ENCODE measurements at places on chromosomes 7 and 10. TPM values are rescaled to one million over a fixed set of nuclear protein-coding genes. Genes with fewer than 3 reads are reported as not detected.

- no peak overlapping the region for H3K27ac ChIP-seq
- no peaks in the 10 kb centered on the region for H3K27me3 ChIP-seq
- no peaks in the 10 kb centered on the region for H3K4me1 ChIP-seq
- no peaks in the 10 kb centered on the region for H3K36me3 ChIP-seq
- no peak for DNase-seq
- H3K4me3 ChIP-seq, result no peak overlapping the region
Observed at GRCh38 chr7:150860291-150860977, 8.1 kb downstream of the AOC1 start.

- no peak overlapping the region for H3K4me3 ChIP-seq
- no peaks in the 10 kb centered on the region for H3K27me3 ChIP-seq
- DNase-seq, result no peak
Observed at GRCh38 chr10:17669185-17669872, 25.4 kb downstream of the STAM start.

GRCh38 chr7:135194494-135195095 lies 16.7 kb downstream of the WDR91 start:
- H3K27me3 ChIP-seq, result no peaks in the 10 kb centered on the region
- H3K27ac ChIP-seq, result no peak overlapping the region
- DNase-seq, result no peak
- H3K36me3 ChIP-seq, result no peaks in the 10 kb centered on the region
- H3K4me1 ChIP-seq, result no peaks in the 10 kb centered on the region
- H3K4me3 ChIP-seq, result no peak overlapping the region

- H3K4me3 ChIP-seq, result no peak overlapping the region
- no peaks in the 10 kb centered on the region for H3K27me3 ChIP-seq
- no peak for DNase-seq
- no peaks in the 10 kb centered on the region for H3K36me3 ChIP-seq
- H3K4me1 ChIP-seq, result no peaks in the 10 kb centered on the region
Observed at GRCh38 chr7:142611566-142612236, 137.6 kb upstream of the PRSS1 start.

GRCh38 chr10:78464118-78464855 lies 430.6 kb downstream of the RPS24 start:
- no peaks in the 10 kb centered on the region for H3K27me3 ChIP-seq
- H3K4me3 ChIP-seq, result no peak overlapping the region
- H3K36me3 ChIP-seq, result no peaks in the 10 kb centered on the region
- H3K27ac ChIP-seq, result no peak overlapping the region
- DNase-seq, result peak; percentile 70
- H3K4me1 ChIP-seq, result no peaks in the 10 kb centered on the region

DNA sequence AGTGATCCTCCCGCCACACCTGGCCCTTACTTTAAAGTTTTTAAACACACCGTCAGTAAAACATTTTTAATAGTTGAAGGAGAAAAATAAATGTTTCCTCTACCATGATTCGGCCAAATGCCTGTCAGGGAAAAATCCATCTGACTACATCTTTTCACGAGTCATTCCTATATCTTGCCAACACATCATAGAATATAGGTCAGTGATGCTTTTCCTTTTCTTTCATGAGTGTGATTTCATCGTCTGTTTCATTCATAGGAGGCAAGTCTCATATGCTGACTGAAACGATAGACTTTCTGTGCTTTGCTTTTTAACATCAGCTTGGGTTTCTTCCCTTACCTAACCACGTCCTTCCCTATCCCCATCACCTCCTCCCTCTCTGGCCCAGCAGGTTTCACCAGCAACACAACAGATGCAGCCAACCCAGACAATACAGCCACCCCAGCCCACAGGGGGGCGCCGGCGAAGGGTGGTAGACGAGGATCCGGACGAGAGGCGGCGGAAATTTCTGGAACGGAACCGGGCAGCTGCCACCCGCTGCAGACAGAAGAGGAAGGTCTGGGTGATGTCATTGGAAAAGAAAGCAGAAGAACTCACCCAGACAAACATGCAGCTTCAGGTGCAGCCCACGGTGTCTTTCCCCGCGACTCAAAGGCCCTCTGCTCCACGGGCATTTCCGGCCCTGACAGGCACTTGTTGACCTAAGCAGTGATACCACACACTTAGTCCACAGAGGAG lies 149.2 kb downstream of the TRIL start:
- no peaks in the 10 kb centered on the region for H3K36me3 ChIP-seq
- no peaks in the 10 kb centered on the region for H3K27me3 ChIP-seq
- no peak overlapping the region for H3K4me3 ChIP-seq
- no peaks in the 10 kb centered on the region for H3K4me1 ChIP-seq

Gene CCT6A
- 82.0 TPM for total RNA-seq

DNA sequence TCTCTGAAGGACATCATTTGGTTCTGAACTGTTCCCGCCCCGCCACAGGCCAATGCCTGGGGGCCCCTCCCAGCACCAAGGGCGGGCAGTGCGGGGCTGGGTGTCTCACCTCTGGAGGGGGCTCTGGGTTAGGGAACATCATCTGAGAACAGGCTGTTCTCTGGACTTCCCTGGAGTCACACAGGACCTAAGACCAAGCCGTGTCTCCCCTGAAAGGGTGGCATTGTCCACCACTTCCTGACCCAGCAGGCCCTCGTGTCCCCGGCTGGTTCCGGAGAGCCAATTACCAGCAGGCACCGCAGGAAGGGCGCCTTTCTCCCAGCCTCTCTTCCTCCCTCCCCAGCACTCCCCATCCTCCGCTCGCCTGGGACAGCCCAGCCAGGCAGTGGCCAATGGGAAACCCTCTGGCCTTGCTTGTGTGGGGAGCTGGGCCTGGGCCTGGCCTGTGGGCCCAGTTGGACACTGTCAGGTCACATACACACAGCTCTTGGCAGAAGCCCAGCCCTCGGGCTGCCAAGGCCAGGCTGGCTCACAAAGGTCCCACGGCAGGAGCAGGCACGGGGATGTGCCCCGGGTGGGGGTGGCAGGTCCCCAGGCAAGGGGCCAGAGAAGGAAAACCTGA lies 119.5 kb downstream of the SPDYE5 start:
- no peaks in the 10 kb centered on the region for H3K36me3 ChIP-seq
- H3K27me3 ChIP-seq, result no peaks in the 10 kb centered on the region
- H3K27ac ChIP-seq, result peak overlapping the region; percentile 6
- H3K4me3 ChIP-seq, result no peak overlapping the region
- peaks cover 7% of the 10 kb centered on the region for H3K4me1 ChIP-seq
- no peak for DNase-seq

DNA sequence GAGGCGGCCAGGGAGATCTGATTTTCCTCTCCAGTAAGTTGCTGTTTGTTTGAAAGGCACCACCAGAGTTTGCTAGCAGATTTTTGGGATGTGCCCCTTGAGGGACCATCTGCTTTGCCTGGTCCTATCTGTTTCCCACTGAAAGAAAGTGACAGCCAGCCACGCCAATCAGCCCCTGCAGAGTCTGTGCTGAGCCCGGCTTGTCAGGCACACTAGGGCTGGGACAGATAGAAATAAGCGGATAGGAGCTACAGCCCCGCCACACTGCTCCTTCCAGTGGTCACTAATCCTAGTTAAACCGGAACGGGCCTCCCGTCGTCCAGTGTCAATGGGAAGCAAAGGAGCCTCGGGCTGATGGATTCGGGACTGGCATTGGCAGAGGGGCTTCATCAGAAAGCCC lies 161.9 kb upstream of the PRR15 start:
- no peaks in the 10 kb centered on the region for H3K36me3 ChIP-seq
- DNase-seq, result no peak
- no peak overlapping the region for H3K27ac ChIP-seq
- H3K4me1 ChIP-seq, result no peaks in the 10 kb centered on the region
- H3K4me3 ChIP-seq, result no peak overlapping the region

- peak overlapping the region; percentile 43 for H3K27ac ChIP-seq
- H3K4me1 ChIP-seq, result peaks cover 50% of the 10 kb centered on the region
- DNase-seq, result no peak
- H3K36me3 ChIP-seq, result no peaks in the 10 kb centered on the region
- no peaks in the 10 kb centered on the region for H3K27me3 ChIP-seq
Observed at GRCh38 chr7:28078036-28078901, 102.3 kb downstream of the JAZF1 start.

Gene PTPRZ1
- 8.1 TPM for total RNA-seq

GRCh38 chr7:150487625-150488024 lies 27.0 kb upstream of the GIMAP7 start:
- H3K4me3 ChIP-seq, result no peak overlapping the region
- DNase-seq, result no peak
- H3K27ac ChIP-seq, result no peak overlapping the region
- no peaks in the 10 kb centered on the region for H3K4me1 ChIP-seq
- no peaks in the 10 kb centered on the region for H3K27me3 ChIP-seq
